Activated CD4-positive, alpha-beta T cell treated with anti-CD3 and anti-CD28 coated beads, Interleukin-2, amount 50 U/mL, for 16 hours (primary cell): ENCODE measurements at places on chromosomes 1 and 21.

DNA sequence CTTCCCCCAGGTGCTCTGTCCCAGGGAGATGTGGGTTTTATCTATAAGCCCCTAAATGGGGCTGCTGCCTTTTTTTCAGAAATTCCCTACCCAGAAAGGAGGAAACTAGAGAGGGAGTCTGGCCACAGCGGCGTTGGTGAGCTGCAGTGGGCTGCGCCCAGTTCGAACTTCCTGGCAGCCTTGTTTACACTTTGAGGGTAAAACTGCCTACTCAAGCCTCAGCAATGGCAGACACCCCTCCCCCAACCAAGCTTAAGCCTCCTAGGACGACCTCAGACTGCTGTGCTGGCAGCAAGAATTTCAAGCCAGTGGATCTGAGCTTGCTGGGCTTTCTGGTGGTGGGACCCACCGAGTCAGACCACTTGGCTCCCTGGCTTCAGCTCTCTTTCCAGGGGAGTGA, 46.2 kb upstream of the PAPPA2 start:
- DNase-seq: no peak

DNA sequence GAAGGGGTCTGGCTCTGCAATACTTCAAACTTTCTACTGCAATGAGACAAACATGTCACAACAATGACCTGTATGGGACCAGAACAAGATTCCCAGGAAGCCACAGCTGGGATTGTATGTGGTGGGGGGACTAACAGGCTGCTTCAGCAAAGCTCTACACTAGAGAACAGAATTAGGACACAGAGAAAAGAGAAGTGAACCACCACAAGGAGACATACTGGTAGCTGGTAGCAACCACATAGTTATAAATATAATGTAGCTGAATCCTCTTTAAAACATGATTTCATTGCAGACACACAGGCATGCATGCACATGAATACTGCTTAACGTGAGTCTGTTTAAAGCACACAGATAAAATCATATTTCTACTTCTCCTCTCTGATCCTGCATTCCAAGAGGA, 3.5 kb upstream of the ILDR2 start:
- DNase-seq: no peak

DNA sequence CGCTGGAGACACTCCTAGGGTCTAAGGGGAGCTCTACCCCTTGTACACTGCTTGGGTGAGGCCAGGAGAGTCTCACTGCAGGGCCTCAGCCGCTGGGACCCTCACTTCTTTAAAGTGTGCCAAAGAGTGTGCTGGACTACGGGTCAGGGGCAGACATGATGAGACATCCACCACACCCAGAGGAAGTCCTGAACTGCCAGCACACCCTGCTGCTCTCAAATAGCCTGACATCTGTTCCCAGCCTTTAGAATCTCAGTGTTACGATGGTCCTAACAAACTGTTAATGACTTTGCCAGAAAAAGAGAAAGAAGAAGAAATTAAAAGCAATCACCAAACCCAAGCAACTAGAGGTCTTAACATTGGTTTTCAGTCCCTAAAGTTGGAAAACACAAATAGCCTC, 49.0 kb downstream of the MRPL37 start:
- no peak for DNase-seq

DNA sequence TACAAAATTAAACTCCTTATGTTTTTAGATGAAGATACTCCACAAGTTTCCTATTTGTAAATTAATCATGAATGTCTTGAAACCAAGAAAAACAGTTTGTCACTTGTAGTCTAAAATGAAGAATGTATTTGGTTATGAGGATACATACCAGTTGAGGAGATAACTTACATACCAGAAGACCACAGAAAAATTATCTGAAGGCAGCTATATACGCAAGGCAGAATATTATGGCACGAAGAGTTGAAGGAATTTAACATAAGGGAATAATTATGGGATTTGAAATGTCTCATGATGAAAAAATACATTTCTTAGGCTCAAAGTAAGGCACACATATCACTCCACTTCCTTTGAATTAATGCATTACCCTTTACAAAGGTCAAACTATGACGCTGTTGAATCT, 73.3 kb downstream of the IFI44 start:
- no peak for DNase-seq

DNA sequence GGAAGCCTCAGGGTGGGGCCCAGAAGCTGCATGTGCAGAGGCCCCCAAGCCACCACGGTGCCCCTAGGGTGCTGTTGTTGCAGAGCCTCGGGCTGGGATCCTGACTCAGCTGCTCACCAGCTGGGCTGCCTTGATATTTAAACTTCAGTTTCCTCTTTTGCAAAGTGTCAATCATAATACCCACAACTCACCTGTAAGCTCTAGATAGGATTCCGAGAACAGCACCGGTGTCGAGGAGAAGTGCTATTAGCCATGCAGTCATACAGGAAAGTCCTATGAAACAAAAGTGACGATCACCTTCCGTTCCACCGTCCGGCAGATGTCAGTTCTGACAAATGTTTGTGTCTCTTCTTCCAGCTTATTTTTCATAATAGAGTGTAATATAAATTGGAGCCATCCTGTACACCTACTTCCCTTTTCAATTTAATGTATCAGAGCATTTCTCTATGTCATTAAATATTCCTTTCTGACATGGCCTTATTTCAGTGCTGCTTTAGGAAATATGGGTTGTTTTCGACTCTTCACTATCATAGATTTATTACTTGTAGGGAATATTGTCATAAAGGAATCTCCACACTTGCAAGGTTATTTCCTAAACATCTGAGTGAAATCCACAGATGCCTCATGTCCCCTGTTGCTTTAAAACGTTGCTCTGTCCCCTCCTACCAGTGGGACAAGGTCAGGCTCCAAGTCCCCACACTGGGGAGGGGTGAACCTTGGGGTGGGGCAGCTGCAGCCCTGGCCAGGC, 100.8 kb downstream of the SIK1 start:
- no peak for DNase-seq

DNA sequence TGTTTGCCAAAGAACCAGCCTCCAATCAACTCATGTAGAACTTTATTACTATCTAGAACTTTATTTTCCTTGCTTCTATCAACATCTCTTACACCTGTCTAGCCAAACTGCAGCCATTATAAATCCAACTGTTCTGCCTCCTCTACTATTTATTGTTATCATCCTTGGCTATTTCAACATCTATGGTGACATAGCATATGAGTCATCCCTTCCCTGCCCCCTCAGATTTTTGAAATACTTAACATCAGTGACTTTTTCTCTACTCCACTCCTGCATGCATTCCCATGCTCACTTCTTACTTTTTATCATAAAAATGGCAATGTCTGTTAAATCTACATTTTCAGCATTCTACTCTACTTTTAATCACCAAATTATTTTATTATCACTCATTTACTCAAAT, 544.9 kb upstream of the NEGR1 start:
- DNase-seq: no peak

GRCh38 chr1:205214756-205215155, 3.3 kb upstream of the DSTYK start:
- no peak for DNase-seq

- DNase-seq: no peak
Observed at GRCh38 chr1:203592156-203592555, 34.5 kb upstream of the ATP2B4 start.

- DNase-seq: peak; percentile 38
Observed at GRCh38 chr1:198047913-198048312, 108.9 kb upstream of the NEK7 start.

GRCh38 chr1:224014330-224014649, 99.6 kb upstream of the FBXO28 start:
- DNase-seq: no peak

DNA sequence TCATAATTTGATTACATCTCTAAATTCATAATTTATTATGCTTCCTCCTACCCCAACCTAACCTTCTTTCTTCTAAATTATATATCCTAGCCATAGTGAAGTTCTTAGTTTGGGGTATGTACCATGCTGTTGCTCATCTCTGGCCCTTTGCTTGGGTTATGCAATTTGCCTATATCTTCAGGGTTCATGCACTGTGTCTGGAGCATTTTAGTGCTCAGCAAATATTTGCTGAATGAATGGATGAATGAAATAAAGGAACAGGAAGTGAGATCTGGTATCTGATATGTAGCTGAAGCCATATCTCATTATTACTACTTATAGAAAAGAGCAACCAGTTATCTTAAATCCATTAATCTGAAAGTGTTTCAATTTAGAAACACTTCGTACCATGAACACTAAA, 137.6 kb downstream of the GPATCH2 start:
- no peak for DNase-seq

- DNase-seq: no peak
Observed at GRCh38 chr1:53583021-53583867, 124.0 kb downstream of the DMRTB1 start.

DNA sequence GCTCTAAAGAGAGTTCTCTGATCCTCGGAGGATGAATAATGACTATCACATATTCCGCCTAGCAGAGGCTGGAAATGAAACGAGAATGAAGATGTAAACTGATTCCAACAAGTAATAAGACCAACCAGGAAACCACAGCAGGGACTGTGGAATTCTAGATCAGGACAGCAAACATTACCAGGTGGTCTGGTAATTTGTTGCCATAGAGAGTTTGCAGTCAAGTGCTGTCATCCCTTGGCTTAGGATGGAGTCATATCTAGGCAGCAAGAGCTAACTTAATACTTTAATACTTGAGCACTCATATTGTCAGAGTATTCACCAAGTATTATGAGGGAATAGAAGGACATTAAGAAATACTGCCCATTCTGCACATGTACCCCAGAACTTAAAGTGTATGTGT, 45.1 kb upstream of the MUTYH start:
- no peak for DNase-seq

- no peak for DNase-seq
Observed at GRCh38 chr1:114076308-114076707, 77.4 kb downstream of the SYT6 start.

- no peak for DNase-seq
Observed at GRCh38 chr1:173467426-173467825, 9.7 kb upstream of the PRDX6 start.

- no peak for DNase-seq
Observed at GRCh38 chr21:43192501-43193081, 23.8 kb downstream of the CRYAA start.

DNA sequence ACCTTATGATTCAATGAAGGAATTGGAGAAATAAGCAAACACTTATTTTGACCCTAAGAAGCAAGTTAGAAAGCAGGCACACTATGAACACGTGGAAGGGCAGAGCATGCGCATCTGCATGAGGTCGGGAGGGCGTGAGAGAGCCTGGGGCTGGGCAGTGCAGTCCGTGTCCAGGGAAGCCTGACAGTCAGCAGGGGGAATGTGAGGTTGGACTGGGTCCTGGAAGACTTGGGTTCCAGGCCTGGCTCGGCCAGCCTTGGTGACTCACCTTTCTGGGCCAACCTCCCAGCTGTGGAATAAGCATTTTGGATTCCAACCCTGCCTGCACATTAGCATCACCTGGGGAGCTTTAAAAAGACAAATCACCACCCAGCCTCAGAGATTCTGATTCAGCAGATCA, 26.6 kb upstream of the LMX1A start:
- DNase-seq: no peak

GRCh38 chr1:214264976-214265375, 16.0 kb upstream of the SMYD2 start:
- no peak for DNase-seq

GRCh38 chr1:242206994-242207393, 208.1 kb upstream of the MAP1LC3C start:
- no peak for DNase-seq
